Kidney tubule cell (primary cell): ENCODE measurements at places on chromosomes 11 and 22.

- DNase-seq: no peak
These were observed 55.2 kb upstream of the SYT13 start for GRCh38 chr11:45341372-45341771.

GRCh38 chr11:84720706-84721402, 906.3 kb downstream of the DLG2 start:
- DNase-seq: no peak

DNA sequence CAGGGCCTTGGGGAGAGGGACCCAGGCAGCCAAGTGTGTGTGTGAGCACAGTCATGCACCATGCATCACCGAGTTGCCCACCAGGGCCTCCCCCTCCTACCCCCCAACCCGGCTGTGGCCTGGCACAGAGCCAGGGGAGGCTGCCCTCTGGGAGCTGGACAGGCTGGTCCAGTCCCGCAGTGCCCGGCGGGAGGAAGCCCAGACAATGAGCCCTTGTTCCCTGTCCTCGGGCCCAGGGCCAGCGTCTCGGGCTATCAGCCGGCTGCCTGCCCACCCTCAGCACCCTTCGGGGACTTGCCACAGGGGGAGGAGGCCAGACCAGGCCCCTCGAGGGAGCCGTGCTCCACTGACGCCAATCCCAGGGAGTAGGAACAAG, 4.5 kb downstream of the LRRC75B start:
- DNase-seq: peak; percentile 75

DNA sequence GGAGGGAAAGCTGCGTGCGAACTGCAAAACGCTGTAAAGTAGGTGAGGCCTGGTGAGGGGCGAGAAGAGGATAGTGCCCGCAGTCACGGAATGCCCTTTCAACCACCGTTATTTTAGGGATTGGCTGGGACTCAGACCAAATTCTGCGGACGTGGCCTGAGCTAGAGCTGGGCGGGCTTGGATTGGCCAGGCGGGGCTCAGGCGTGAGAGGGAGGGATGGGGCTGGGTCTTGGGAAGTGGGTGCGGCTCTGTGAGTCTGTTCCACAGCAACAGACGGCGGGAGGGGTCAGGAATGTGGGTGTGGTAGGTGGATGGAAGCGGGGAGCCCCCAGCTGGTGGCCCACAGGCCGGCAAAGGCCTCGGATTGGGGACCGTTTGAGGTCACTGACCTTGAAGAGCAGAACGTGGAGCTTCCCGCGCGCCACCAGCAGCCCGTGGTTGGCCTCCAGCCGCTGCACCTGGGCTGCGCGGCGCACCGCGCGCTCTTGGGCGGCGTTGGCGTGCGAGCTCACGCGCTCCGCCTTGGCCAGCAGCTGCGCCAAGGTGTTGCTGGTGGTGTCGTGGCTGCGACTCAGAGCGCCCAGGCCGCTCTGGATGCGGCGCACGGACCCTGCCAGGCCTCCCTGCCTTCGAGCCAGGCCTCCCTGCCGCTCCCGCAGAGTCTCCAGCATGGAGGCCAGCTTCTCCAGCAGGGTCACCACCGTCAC, 444 bp downstream of the CAVIN3 start:
- peak; percentile 88 for DNase-seq

GRCh38 chr11:96464700-96465307, 75.0 kb downstream of the JRKL start:
- DNase-seq: peak; percentile 72

DNA sequence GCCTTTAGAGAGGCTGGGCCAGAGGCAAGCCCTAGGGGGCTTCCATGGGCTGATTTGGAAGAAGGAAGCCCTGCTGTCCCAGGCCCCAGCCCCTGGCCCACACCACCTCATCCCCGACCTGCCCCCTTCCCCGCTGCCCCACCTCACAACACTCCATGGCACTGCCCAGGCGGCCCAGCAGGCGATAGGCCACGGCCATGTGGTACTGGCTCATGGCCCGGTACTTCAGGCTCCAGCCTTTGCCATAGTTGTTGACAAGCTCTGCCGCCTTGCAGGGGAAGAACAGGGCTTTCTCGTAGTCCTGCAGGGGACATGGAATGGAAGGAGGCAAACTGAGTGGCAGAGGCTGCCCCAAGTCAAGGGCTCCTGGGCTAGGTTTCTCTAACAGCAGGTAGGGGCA, 6.4 kb downstream of the RAPSN start:
- DNase-seq: no peak

DNA sequence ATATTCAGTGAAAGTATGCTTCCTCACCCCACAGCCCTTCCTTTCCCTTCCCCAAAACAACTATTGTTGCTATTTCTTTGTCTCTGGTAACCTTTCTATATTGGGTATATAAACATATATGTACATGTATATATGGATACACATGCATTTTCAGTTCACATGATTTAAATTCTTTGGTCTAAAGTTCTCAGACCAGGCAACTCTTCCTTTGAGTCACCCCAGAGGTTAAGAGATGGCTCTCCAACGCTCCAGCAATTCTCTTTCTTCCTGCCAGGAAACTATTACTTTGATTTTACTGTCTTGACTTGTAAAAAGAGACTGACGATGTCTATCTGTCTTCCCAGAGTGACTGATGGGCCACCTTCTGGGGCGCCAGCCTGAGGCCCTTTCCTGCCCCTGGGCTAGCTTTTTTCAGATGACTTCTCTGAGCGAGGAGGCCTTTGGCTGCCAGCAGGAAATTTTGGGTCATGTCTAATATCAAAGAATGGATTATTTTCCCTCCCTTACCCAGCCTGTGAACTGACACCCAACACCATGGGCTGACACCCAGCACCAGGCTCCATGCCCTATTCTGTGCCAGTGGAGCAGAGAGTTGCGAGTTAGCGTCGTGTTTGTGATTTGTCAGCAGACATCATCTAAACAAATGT, 14.4 kb upstream of the ST3GAL4 start:
- DNase-seq: peak; percentile 32

GRCh38 chr11:57622263-57622662, 24.8 kb downstream of the SERPING1 start:
- DNase-seq: no peak

GRCh38 chr11:131910523-131911387, 540.3 kb downstream of the NTM start:
- DNase-seq: peak; percentile 53

DNA sequence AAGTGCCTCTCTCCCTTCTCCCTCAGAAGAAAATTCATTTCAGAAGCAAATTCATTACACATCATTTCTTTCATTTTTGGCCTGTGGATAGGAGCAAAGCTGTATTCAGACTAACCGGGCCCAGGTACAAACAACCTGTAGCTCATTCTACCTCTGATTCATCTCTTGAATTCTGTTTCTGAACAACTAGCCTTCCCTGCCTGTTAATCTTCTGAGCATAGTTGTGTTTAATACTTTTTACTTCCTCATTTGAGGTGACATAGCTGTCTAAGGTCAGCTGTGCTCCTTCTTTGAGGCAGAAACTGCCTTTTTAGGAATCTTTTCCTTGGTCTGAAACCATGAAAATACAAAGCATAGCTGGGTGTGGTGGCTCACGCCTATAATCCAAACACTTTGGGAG, 12.6 kb upstream of the IL18BP start:
- peak; percentile 44 for DNase-seq

GRCh38 chr11:71218789-71219499, 33.4 kb downstream of the SHANK2 start:
- DNase-seq: no peak

DNA sequence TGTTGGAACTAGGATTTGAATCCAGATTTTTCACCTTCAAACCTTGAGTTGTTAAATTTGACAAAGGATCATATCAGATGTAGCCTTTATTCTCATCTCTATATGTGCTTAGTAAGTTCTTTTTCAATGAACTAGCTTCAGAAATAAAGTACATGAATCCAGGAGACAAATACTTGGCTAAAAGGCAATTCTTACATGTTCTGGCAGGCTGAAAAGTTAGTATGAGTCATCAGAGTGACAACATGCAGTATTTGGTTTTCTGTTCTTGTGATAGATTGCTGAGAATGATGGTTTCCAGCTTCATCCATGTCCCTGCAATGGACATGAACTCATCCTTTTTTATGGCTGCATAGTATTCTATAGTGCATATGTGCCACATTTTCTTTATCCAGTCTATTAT, 40.4 kb downstream of the BBOX1 start:
- DNase-seq: no peak

DNA sequence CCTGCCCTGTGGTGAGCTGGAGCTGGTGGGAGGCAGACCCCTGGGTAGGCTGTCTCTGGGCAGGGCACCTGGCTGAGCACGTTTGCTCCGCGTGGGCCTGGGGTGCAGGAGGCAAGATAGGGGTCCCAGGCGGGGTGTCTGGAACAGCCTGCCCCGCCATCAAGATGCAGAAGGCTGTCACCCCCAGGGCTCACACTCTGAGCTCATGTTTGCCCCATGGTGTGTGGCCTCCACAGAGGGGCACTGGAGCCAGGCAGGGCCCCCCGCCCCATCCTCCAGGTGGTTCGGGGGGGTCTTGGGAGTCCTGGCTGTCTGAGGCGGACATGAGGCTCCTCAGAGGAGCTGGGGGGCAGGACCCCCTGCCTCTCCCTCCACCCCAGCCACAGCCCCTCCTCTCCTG, 28.9 kb upstream of the CARS1 start:
- no peak for DNase-seq

DNA sequence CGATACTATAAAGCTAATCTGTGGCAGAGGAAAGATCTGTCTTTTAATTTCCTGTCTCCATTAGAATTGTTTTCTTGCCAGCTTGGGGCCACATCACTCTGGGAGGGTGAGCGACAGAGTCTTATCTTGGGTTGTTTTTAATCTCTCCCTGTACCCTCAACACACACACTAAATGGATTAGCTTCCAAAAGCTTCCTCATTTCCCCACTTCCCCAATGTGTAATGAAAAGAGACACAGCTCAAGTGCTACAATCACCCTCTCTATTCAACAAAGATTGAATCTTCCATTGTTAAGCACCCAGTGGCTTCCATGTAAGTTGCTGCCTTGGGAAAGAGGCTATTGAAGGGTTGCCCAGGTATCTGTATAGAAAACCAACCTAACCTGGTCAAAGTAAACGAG, 6.1 kb upstream of the ASCL3 start:
- no peak for DNase-seq

- peak; percentile 10 for DNase-seq
These were observed 11.8 kb upstream of the TBCEL start for GRCh38 chr11:121012091-121012490.

GRCh38 chr11:40104941-40105550, 1354.4 kb downstream of the LRRC4C start:
- no peak for DNase-seq

- no peak for DNase-seq
These were observed 110.6 kb downstream of the NECTIN1 start for GRCh38 chr11:119618208-119618909.

DNA sequence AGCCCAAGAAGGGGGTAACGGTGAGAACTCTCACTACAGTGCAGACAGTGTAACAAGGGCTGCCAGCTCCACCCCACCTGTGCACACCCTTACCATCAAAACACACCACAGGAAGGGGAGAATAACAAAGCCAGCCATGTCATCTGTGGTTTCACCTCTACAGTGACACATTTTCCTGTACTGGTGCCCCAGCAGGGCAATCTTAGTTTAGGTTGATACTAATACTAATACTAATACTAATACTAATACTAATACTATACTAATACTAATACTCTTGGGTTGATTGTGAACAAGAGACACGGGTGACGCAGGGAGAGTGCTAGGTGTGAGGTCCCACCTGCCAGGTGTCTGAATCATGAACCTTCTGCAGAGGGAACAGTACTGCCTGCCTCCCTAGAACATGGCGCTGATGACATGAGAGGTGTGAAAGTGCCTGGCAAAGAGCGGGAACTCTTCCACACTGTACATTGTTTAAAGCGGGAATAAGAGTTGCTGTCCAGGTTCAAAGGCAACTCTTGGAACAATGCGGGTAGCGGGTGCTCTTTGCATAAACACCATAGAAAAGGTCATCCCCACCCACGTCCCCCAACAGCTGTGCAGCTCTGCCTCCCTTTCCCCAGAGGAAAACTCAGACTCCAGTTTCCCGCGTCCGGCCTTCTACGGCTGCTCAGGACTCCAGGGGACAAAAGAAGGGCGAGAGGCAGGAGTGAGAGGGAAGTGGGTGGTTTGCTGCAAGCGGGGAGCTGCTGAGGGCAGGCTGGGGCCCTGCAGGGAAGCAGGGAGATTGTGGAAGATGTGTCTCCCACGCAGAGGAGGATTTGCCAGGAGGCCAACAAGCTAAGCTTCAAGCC, 25.0 kb upstream of the TMPRSS4 start:
- no peak for DNase-seq

- DNase-seq: no peak
These were observed 20.8 kb downstream of the ADA2 start for GRCh38 chr22:17198170-17199002.

GRCh38 chr11:64297699-64298358, 2.3 kb upstream of the CATSPERZ start:
- DNase-seq: peak; percentile 67

- DNase-seq: no peak
These were observed 1.3 kb upstream of the RFPL2 start for GRCh38 chr22:32205974-32206773.
